ENCODE measurements at places on chromosomes 3 and 15.
A peak's percentile ranks its signal among the peaks of the same experiment; 100 is the strongest.

DNA sequence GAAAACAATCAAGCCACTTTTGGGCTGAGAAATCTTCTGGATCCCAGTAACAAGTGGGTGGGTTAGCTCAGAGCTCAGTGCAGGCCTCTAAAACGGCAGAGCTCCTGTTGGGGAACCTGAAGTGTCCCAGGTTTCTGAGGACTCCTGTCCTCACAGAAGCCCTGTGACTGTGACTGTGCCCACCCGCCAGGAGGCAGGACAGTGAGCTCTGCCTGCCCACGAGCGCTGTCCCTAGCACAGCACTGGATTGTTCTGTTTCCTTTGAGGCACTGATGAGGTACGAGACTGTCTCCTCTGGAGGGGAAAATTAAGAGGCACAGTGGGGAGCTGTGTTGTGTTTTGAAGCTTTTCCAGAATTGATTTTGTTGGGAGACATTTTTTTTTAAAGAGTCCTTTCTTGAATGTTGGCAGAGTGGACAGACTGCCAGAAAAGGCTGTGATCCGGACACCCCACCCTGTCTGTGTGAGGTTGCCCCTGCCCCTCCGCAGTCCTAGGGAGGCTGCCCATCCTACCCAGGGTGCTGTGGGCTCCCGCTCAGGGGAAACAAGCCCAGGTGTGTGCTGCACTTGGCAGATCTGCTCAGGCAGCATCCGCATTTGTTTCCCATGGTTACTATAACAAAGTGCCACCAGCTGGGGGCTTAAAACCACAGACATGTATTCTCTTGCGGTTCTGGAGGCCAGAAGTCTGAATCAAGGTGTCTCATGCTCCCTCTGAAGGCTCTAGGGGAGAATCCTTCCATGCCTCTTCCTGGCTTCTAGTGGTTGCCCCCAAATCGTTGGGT is 66.6 kb upstream of the LARS2 start:
- DNase-seq, result no peak

GRCh38 chr3:2714834-2715233 is 395.3 kb downstream of the IL5RA start:
- peak; percentile 63 for DNase-seq

DNA sequence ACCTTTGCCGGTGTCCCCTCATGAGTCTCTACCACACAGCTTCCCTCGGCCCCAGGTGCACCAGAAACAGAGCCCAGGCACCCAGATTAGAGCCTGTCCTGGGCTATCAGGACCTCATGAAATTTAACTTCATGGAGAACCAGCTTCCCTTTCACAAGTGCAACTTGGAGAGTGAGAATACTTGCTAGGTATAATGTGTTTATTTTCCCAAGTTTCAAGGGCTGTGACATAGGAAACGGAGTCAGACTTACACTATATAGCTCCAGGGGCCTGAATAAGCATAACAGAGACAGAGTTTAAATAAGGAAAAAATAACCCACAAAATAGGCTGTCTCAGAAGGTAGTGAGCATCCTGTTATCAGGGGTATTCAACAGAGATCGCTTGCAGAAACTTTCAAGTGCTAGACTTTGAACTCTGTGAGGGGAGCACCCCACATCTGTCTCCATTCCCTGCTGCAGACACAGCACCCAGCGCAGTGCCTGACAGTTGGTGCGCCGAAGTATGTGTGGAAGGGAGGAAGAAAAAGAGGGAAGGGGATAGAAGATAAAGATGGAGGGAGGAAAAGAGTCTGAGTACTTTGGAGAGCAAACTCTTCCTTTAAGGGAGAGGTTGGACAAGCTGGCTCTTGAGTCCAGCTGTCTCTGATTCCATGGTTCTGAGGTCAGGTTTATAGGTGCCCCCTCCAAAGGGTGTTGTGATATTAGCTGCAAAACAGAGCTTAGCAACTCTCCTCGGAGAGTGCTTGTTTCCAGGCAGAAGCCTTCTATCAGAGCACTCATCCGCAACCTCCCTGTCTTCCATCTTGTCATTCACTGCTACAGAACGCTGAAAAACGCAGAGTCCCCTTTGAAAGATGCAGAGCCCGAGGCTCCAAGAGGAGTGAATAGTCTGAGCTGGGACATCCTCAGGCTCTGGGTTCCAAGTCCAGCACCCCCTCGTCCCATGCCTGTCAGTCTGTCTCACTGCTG is 84.8 kb downstream of the CPN2 start:
- no peak for DNase-seq

- DNase-seq, result no peak
Measured at GRCh38 chr15:92025706-92026270, 172.3 kb downstream of the SLCO3A1 start.

- no peak for DNase-seq
Measured at GRCh38 chr15:42720071-42720470, 16.9 kb downstream of the CDAN1 start.

GRCh38 chr3:3951071-3951470 is 151.8 kb downstream of the LRRN1 start:
- DNase-seq, result no peak

GRCh38 chr15:92533298-92533697 is 122.3 kb downstream of the FAM174B start:
- no peak for DNase-seq

DNA sequence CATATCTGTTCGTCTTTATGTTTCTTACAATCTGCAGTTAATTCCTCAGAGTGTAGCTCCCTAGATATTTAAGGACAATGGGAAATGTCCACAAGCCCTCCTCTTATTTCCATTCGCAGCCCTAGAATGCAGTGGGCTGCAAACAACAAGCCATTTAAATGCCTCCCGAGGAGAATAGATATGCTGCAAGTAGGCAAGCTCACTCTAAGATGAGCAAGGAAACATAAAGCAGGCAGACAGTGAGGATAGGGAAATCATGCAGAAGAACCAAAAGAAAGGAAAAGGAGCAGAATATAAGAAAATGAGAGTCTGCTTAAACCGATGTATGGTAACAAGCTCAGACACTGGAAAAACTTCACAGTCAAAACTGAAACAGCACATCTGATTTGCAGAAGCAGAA is 561.9 kb downstream of the GBE1 start:
- no peak for DNase-seq

GRCh38 chr15:66595931-66596545 is 30.2 kb upstream of the LCTL start:
- DNase-seq, result no peak

- no peak for DNase-seq
Measured at GRCh38 chr15:101373577-101373976, 78.5 kb upstream of the SNRPA1 start.

GRCh38 chr3:146163584-146163983 is 2.6 kb upstream of the PLOD2 start:
- DNase-seq, result no peak

DNA sequence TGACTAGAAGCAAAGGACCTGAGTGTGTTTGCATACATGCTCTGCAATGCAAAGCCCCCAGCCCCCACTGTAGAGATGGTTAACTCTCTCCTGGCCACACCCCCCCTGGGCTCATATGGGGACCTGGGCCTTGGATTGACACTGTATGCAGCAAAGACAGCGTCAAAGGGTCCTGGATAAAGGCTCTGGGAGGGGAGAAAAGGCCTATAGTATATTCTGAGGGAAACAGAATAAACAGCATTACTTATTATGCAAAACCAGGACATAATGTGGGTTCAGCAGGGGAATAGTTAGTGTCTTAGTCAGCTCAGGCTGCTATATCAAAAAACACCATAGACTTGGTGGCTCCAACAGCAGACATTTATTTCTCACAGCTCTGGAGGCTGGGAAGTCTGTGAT is 158.7 kb downstream of the APBA2 start:
- no peak for DNase-seq

DNA sequence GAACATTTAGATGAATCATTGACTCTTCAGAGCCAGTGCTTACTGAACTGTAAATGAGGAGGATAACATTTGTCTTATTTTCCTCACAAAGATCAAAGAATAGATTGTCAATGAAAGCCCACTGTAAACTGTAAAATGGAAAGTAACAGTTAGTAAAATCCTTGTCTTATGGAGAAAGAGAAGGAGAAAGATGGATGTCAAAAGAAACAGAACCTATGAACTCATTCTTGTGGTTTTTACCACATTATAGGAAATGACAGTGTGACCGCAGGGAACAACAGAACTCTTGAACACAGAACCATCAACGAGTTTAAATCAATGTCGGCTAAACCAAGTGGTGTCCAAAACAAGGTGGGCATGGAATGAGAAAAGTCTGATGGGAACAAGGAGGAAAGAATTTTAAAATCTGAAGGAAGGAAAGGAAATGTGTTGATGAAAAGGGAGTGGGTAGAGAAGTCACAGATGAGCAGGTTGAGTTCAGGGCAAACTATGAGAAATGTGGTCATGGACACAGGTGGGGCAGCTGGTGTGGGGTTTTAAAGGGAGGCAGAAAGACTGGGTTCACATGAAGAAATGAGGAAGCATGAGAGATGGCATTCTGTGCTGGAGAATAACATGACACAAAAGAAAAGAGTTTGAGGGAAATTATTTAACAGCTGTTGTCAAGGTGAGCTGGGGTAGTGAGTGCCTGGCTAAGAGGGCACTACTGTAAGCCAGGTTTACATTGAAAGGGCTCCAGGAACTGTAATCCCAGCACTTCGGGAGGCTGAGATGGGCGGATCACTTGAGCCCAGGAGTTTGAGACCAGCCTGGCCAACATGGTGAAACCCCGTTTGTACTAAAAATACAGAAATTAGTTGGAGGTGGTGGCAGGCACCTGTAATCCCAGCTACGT is 42.4 kb upstream of the ETV5 start:
- no peak for DNase-seq

GRCh38 chr15:86919581-86919980 is 839.9 kb downstream of the AGBL1 start:
- DNase-seq, result no peak

GRCh38 chr3:167166594-167167253 is 213.4 kb downstream of the ZBBX start:
- no peak for DNase-seq

DNA sequence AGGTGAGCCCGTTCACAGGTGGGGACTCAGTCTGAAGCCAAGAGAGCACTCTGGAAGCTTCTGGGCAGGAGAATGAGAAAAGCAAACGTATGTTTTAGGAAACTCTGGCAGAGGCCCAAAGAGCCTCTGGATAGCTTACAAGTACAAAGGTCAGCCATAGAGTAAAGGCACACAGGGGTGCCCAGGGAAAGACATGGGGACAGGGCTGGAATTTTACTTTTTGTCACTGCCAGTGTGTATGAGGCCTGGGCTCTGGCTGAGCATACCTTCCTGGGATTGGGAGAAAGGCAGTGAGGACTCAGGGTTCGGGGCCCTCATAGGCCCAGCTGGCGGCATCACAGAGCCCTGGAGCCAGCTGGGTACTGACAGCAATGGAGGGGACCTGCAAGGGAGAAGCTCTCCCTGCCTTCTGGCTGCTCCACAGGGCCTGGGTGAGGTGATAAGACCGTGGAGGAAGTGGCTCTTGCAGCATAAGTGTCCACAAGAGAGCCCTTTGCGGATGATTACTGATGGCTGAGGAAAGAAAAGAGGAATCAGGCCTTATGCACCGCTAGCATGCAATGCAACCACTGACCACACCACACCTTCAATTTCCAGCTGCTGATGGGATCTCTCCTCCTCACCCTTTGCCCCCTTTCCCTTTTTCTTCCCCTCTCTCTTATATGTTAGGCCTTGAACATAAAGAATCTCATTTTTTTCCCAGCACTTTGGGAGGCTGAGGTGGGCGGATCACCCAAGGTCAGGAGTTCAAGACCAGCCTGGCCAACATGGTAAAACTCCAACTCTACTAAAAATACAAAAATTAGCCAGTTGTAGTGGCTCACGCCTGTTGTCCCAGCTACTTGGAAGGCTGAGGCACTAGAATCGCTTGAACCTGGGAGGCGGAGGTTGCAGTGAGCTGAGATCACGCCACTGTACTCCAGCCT is 25.1 kb upstream of the BCL2L10 start:
- peak; percentile 2 for DNase-seq

DNA sequence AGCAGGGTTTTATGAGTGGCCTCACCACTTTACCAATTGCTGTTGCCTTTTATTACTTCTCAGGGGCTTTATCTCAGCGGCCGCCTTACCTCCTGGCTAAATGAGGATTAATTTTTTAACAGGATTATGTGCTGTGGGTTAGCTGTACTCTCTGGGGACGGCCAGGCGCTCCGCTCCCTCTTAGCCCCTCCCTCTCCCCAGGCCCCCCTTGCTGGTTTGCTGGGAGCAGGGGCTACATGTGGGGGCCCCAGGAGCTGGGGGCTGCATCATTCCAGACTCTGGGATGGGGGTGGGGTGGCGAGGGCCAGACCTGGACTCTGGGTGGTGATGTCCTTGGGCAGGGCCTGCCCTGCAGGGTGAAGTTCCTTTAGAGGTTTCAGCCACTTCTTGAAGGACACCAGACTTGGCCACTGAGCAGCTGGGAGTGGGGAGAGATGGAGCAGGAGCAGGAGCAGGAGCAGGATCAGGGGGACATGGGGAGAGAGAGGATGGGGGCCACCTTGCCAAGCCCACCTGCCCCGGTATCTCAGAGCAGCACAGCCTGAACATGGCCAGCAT is 196.1 kb downstream of the GOLGA6L6 start:
- DNase-seq, result no peak

GRCh38 chr3:71843071-71843470 is 58.1 kb upstream of the PROK2 start:
- no peak for DNase-seq

DNA sequence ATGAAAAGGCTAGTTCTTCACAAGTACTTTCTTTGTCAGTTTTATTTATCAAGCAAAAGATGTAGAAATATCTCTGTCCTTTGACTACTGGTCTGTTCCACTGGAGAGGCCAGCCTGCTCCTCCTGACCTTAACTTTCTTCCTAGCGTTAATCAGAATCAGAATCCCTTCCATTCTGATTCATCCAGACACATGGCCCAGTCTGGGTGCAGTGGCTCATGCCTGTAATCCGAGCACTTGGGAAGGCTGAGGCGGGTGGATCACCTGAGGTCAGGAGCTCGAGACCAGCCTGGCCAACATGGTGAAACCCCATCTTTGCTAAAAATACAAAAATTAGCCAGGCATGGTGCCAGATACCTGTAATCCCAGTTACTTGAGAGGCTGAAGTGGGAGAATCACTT is 32.0 kb upstream of the MANF start:
- DNase-seq, result no peak

DNA sequence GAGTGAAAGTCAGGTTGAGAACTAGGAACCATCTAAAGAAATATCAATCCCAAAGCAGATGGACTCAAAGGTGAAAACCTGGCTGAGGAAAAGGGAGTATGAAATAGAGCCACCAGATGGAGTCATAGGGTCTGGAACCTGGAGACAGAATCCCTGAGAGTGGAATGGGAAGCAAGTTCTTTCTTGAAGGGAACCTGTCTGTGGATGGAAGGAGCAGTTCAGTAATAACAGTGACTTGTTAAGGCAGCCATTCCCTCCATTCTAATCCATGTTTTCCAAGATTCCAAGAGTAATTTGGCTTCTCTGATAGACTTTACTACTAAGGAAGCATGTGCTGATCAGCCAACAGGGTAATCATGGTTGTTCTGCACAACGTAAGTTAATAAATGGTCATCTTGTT is 22.5 kb upstream of the AQP9 start:
- no peak for DNase-seq
